ENCODE measurements at places on chromosomes 4 and X.

DNA sequence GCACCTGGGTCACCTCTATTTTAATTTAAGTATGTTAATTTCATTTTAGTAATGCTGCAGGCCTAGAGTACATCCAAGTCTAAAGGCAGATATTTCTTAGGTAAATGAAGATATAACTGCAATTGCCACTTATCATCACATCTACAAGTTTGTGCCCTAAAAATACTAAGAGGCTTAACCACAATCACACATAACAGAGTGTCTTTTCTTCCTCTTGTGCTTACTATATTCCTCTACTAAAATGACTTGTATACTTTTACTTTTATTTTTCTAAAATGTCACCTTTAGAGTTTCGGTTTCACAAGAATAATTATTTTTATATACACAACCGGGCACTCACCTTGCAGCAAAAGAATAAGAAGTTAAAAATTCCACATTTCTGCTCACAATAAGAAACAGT lies 77.9 kb downstream of the EFHC2 start:
- no peak overlapping the region for H3K4me3 ChIP-seq
- H3K4me1 ChIP-seq: no peaks in the 10 kb centered on the region
- H3K36me3 ChIP-seq: no peaks in the 10 kb centered on the region
- peaks cover 4% of the 10 kb centered on the region for H3K27me3 ChIP-seq

- no peaks in the 10 kb centered on the region for H3K27me3 ChIP-seq
- H3K4me1 ChIP-seq: no peaks in the 10 kb centered on the region
- H3K4me3 ChIP-seq: no peak overlapping the region
Observed at GRCh38 chr4:43732829-43733426, 715.7 kb downstream of the KCTD8 start.

DNA sequence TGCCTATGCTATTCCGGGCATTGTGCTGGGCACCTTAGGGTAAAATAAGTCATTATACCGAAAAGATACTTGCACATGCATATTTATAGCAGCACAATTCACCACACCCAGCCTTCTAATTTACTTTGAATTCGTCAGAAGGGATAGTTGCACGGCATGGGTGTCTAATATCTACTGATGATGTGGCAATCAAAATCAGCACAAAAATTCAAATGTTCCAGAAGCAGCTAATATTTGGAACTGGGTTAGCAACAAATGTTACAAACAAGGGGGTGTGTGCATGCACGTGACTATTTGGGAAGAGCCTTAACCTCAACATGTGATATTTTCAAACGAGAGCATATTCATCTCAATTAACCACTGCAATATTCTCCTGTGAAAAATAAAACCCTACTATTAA lies 79.7 kb upstream of the PRSS48 start:
- no peak for DNase-seq
- H3K27ac ChIP-seq: no peak overlapping the region
- H3K4me3 ChIP-seq: no peak overlapping the region
- H3K4me1 ChIP-seq: peaks cover 7% of the 10 kb centered on the region
- H3K27me3 ChIP-seq: no peaks in the 10 kb centered on the region

DNA sequence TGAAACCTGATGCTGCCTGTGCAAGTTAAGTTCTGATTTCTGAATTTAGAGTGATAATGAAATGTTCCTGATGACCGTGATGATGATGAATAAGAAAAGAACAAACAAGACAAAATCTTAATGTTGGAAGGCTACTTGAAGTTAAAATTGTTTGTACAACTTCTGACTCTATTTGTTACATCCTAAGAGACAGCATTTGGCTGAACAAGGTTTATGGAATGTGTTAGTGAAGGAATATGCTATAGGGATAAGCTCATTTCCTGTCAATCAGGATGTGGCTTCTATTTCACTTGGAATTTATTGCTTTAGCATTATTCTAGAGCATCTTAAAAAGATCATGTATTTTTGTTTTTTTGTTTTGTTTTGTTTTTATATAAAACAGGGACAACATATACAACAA lies 267.5 kb downstream of the FAT4 start:
- no peak overlapping the region for H3K4me3 ChIP-seq
- H3K36me3 ChIP-seq: no peaks in the 10 kb centered on the region
- no peak overlapping the region for H3K27ac ChIP-seq
- H3K4me1 ChIP-seq: no peaks in the 10 kb centered on the region

- H3K4me1 ChIP-seq: peaks cover 18% of the 10 kb centered on the region
- DNase-seq: no peak
- H3K27me3 ChIP-seq: peaks cover 15% of the 10 kb centered on the region
- H3K36me3 ChIP-seq: no peaks in the 10 kb centered on the region
Observed at GRCh38 chrX:69107231-69107739, 58.0 kb downstream of the PJA1 start.

Data from spinal cord (tissue), 10 donors.